Mesangial cell (primary cell): ENCODE measurements at places on chromosomes 7 and 10. TPM values are rescaled to one million over a fixed set of nuclear protein-coding genes. Genes with fewer than 3 reads are reported as not detected.

Gene TSPAN12
- total RNA-seq, result 5.5 and 33.7 TPM in 2 replicates

Gene PCGF6
- total RNA-seq, result 8.0 and 9.0 TPM in 2 replicates

Gene NEUROG3
- total RNA-seq, result not detected in 2 replicates

Gene PRLHR
- not detected in 2 replicates for total RNA-seq

Gene HMX3
- not detected in 2 replicates for total RNA-seq

Gene GNAT3
- total RNA-seq, result not detected in 2 replicates

Gene BAIAP2L1
- 15.2 and 19.7 TPM in 2 replicates for total RNA-seq

Gene TRIM4
- 11.1 and 22.4 TPM in 2 replicates for total RNA-seq

Gene CYP2C19
- total RNA-seq, result not detected in 2 replicates

Gene CD36
- total RNA-seq, result 0.13 TPM in 1 of 2 replicates, not detected in the other

Gene PRPS1L1
- not detected in 2 replicates for total RNA-seq

Gene SPAM1
- total RNA-seq, result not detected in 2 replicates

Gene MSS51
- 0.76 and 0.81 TPM in 2 replicates for total RNA-seq

Gene PIP
- not detected in 2 replicates for total RNA-seq

Gene NCF1
- 0.63 and 2.0 TPM in 2 replicates for total RNA-seq

Gene LRRC61
- total RNA-seq, result 21.7 and 40.2 TPM in 2 replicates

Gene ZNF503
- total RNA-seq, result 25.1 and 116 TPM in 2 replicates

Gene EFCAB10
- total RNA-seq, result not detected in 2 replicates

Gene TYW1B
- 0.76 and 0.98 TPM in 2 replicates for total RNA-seq
